ENCODE measurements at places on chromosomes 7 and 10.

DNA sequence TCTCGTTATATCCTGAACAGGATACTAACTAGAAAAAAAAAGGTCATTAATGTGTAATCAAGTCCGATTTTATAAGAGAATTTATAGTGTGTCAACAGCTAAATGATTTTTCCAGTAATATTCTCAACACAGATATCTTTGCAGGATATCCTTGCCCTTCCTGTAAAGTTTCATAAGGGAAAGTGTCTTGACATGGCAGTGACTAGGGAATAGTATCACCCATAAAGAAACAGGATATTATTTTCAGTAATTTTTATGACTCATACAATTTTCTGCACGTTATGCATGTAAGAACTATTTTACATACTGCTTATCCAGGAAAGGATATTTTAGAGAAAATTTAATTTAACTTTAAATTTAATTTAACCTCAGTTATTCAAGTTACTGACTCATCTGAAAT lies 19.5 kb upstream of the PNLIP start:
- no peak for DNase-seq

DNA sequence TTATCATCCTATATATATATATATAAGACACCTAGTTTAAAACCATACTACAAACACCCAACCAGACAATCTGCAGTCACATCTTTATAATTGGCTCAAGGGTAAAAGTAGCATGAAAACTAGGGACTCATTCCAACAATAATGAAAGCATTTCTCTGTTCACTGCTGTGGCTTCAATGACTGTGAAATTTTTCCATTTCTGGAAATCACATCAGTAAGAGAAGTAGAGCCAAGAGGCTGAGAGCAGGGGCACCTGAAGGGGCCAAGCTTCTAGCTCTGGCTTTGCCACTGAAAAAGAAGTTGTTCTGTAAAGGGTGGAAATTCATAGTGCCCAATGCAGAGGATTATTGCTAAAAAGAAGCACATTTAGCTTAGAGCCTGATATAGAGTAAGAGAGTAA lies 158.6 kb upstream of the GLI3 start:
- DNase-seq = no peak

DNA sequence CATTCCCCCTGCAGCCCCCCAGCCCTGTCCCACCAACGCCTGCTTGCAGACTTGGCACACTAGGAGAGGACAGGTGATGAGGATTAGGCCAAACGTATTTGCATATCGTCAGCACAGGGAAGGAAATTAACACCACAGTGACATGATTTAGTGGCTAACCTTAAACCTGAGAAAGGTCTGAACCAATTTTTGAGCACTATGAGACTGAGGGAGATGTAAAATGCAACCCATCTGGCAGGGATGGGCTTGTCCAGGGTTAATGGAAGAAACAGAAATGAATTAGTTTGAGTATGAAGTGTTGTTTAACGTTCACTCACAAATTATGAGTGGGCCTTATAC lies 183.6 kb downstream of the TAX1BP1 start:
- no peak for DNase-seq

DNA sequence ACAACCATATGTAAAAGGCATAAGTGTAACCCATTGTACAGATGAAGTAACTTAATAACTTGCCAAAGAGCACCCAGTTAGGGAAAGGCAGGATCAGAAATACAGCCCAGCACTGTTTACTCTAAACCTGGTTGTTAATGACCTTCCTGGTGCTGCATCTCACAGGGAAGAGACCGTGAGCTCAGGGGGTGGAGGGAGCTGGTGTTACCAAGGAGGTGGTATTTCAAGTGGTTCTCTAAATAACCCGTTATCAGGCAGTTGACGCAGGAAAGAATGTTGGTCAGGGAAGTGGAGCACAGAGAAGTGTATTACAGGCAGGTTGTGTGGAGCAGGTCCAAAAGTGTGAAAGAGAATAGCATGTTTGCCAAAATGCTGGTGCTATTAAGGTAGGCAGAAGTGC lies 4.4 kb upstream of the ST7 start:
- DNase-seq = no peak

GRCh38 chr7:22604246-22604645 lies 104.3 kb upstream of the STEAP1B start:
- DNase-seq = no peak

- no peak for DNase-seq
These were observed 288.0 kb downstream of the FGFR2 start for GRCh38 chr10:121310151-121310711.

DNA sequence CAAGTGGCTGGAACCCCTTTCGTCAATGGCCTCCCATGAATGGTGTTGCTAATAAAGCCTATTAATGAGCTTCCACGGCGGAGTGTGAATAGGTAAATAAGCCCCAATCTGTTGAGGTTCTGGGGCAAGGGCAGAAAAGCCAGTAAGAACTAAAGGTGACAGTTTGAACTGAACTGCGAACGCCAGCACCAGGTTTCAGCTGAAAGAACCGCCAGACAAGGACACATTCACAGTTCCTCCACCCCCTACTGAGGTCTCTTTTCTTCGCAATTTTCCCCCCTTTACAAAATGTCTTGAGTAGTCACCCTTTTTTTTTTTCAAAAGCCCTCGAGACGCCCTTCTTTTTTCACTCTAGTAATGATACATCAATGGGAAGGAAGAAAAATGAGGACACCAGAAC lies 2.4 kb upstream of the FGFR2 start:
- no peak for DNase-seq

DNA sequence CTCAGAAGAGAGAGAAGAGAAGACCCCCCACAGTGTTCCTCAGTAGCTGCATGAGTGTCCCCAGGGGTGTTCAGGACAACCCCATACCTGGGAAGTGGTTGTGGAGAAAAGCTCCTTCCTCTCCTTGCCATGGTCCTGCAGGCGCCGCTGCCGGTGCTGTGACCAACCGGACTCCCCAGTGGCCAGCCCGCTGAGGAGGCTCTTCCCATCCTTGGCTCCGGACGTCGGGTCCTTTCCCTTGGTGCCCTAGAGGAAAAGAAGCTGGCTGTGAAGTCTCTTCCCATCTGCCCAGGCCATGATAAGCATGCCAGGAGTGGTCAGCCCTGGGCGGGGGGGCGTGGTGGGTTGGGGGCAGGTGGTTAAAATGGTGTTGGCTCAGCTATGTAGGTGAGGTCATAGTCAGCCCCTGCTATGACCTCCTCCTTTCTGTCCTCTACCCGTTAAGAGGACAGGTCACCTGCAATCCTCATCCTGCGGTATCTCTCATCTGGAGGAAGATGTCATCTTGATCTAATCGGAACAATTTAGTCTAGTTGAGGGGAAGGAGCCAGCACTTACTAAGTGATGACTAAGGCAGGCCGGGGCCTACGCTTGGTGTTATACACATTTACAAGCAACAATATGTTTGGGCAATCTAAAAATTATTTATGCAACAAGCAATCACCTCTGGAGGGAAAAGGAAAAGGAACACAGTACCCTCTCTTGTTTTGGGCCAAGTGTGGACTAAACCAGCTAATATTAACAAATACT lies 13.2 kb downstream of the WDR91 start:
- no peak for DNase-seq

GRCh38 chr10:44948642-44949041 lies 11.0 kb upstream of the RASSF4 start:
- DNase-seq = no peak

GRCh38 chr10:88066876-88067275 lies 203.5 kb downstream of the PTEN start:
- DNase-seq = peak; percentile 41

DNA sequence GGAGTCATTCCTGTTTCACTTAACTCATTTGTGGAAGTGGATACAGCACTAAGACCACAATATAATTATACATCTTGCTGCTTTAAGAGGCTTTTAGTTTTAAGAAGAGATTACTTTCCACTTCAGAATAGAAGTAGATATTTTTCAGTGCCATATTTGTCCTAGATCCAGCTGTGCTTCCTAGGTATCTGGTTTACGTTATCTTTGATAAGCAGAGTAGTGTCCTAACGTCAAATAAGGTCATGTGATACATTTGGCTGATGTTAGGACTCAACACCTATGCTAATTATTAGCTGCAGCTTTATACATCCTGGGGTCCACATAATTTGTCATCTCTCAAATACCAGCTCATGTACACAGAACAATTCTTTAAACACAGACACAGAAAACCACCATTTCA lies 196.2 kb upstream of the SMIM30 start:
- DNase-seq = no peak

DNA sequence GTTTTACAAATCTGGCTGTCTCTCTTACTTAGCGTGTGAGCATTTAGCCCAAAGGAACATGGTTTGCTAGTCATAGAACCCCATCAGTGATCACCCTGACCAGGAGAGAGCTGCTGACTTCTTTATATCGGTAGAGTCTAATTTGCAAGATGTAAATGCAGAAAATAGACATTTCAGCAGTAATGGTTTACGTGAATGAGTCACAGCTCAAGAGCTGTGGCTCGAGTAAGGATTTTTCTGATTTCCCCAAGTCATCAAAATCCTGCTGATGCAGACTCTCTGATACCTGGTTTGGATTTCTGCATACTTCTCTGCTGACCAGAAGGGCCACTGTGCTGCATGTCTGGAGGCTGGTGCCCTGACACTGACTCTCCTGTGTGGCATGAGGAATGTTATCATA lies 25.7 kb downstream of the NUB1 start:
- DNase-seq = no peak

DNA sequence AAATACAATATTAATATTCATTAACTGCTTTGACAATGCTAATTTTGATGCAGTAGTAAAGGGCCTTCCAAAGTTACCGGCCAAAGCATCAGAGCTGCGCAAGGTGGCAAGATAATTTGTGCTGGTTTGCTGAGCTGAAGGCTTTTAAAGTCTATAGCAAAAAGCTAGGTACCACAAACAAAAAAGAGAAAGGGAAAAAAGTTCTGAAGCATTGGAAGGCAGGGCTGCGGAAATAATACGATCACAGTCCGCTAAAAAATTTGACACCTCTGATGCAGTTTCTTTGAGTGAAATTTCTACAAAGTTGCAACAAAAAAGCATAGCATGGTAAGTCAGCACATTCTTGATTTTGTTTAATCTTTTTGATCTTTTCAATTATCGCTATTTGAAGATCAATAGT lies 175.6 kb downstream of the TCF7L2 start:
- DNase-seq = no peak

- no peak for DNase-seq
These were observed 65.9 kb upstream of the A1CF start for GRCh38 chr10:50951365-50951764.

GRCh38 chr7:93027044-93027443 lies 90.7 kb downstream of the SAMD9 start:
- DNase-seq = no peak

DNA sequence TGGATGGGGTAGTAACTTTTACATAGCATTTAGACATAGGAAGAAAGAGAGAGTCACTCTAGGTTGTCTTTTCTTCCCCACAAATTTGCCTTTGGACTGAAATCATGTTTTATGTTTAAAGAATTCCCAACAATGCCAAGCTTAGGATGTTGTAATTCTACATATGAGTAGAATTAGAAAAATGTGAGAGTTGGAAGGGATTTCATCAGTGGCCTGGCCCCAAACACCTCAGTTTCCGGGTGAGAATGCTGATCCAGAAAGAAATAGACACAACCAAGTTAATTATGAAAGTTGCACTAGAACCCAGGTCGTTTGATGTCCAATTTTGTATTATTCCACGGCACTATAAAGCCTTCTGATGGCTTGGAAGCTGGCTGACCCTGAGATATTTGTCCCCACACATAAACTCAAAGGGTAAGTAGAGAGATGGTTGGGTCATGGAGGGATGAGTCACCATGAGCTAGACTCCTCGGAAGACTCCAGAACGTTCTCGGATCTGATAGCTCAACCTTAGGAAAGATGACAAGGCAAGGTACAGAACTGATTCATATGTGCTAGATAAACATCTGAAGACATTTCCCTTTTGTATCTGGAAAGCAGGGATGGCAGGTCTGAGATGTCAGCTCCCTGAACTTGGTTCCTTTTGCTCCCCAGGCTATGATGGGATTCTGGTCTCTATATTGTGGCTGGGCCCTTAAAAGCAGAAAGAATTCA lies 48.8 kb upstream of the SLC35B4 start:
- DNase-seq = no peak

DNA sequence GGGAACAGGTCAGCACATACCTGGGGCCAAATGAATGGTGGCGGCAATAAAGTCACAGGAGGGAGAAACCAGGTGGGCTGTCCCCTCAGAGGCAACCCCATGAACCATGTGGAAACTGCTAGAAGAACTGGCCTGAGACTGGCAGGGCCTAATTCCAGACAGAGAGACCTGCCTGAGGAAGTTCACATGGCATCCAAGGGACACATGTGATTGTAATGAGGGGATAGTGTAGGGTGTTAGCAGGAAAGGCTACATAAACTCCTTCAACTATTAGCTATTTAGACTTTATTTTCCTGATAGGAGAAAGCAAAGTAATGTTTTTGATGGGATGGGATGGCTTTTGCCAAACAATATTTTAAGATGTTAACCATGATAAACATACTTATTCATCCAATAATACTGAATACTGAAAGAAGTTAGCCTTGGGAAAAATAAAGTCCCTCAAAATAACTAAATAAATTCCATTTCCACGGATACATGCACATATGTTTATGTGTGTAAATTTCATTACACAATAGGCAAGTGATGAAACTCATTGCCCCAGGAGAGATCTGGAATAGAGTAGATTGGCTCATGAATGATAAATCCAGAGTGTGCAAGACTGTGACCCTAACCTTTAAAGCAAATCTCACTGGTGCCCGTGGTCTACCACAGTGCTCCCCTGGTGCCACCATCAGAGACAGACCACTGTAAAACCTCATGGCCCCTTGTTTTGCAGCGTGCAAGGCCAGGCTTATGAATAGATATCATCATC lies 137.0 kb downstream of the NRF1 start:
- DNase-seq = no peak

DNA sequence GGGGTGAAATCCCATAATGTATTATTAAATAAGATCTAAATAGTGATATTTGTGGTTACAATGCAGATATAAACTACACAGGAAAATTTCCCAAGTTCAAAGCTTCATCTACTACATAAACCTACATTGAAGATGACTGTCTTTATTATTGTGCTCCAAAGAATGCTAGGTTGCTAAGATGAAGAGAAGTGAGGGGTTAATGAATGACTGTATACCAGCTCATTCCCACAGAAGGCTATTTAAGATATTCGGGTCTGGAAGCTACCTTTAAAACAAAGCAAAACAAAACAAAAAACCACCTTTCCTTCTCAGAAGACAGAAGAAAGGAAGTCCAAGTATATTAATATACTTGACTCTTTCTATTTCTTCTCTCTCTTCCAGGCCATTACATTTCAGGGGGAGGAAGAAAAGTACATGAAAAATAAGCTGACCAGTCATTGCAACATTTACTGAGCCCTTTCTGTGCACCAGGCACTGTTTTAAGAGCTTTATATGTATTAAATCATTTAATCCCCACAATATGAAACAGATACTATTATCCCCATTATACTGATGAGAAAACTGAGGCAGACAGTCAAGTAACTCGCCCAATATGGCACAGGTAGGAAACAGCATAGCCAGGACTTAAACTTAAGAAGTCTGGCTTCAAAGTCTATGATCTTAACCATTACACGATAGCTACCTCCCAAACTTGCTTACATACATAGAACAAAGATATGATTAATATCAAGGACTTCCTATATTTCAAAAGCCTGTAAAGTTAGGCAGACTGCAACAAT lies 48.1 kb downstream of the TNPO3 start:
- no peak for DNase-seq

GRCh38 chr10:28906415-28906814 lies 229.1 kb downstream of the BAMBI start:
- no peak for DNase-seq

- no peak for DNase-seq
These were observed 6.1 kb downstream of the KCTD7 start for GRCh38 chr7:66634816-66635215.

GRCh38 chr10:64829888-64830412 lies 1308.7 kb downstream of the REEP3 start:
- DNase-seq = no peak

GRCh38 chr10:28276384-28276783 lies 26.5 kb downstream of the MPP7 start:
- no peak for DNase-seq
